ENCODE measurements at places on chromosomes 7 and 10. TPM values are rescaled to one million over a fixed set of nuclear protein-coding genes. Genes with fewer than 3 reads are reported as not detected.
A peak's percentile ranks its signal among the peaks of the same experiment; 100 is the strongest.

GRCh38 chr10:57864765-57865680 lies 402.7 kb downstream of the IPMK start:
- no peak for DNase-seq

DNA sequence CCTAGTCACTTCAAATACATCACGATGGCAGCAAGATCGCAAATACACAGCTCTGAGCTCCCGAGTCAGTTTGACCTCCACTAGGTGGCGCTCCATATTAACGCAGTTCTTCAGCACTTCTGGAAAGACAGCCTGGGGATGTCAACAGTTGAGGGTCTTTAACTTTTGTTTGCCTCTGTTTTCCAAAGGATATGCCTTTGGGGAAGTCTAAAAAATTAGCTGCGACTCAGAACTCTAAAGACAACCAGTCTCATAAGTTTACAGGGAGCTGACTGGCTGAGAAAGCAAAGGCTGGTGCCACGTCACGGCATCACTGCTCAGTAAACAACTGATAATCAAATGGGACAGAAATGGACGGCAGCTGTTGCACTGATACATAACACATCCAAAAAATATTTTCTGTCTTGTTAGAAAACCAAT lies 458.8 kb downstream of the SORCS1 start:
- DNase-seq: peak; percentile 2

Gene NPSR1
- total RNA-seq: not detected

DNA sequence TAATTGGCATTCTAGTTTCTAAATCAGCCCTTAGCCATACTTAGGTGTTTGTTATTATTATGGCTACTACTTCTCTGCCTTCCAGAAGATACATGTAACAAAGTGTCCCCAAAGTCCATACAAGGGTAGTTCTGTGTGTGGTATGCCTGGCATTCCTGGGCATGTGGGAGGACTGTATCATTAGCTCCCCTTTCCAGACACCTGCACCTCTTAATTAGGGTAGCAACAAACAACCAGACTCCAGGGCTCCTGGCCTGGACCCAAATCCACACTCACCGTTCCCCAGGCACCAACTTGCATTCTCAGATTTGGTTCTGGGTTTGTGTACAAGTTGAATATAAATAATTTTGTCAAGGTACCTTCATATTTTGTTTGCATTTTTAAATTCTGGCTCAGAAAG lies 15.5 kb upstream of the CALD1 start:
- DNase-seq: no peak

Gene TMEM229A
- not detected for total RNA-seq

- peak; percentile 70 for DNase-seq
These were observed 982 bp downstream of the COBL start for GRCh38 chr7:51315393-51316261.

DNA sequence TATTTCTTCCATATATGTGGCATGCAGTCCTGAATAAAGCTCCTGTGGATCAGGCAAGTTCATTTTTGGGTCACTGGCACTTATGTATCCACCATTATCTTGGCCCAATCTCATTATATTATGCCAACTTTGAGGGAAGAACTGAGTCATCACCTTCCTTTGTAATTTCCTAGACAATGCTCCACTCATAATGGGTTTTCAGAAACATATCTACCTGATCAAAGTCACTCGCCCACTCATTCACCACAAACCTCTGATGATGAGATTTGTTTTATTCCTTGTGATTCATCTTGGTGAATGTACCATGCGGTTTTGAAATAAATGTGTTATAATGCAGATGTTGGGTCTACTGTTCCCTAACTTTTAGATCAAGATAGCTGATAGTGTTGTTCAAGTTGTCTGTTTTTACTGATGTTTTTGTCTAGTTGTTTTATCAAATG lies 525.8 kb downstream of the KIF20B start:
- DNase-seq: peak; percentile 68

DNA sequence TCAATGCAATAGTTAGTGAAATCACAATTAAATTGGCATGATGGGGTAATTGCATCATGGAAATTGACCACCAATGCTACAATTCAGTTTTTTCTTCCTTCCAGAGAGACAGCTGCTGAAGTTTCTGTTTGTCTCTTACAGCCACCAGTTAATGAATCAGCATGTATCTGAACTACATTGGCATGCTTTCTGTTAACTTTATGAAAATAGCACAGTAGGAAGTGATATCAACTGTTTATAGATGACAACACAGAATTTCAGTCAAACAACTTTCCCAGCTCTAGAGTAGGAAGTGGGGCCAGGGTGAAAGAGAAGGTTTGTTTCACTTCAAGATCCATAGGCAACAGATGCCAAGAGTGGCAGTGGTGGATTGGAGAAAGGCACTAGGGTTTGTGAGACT lies 339.6 kb upstream of the VWC2 start:
- no peak for DNase-seq

Gene TMEM139
- total RNA-seq: not detected

DNA sequence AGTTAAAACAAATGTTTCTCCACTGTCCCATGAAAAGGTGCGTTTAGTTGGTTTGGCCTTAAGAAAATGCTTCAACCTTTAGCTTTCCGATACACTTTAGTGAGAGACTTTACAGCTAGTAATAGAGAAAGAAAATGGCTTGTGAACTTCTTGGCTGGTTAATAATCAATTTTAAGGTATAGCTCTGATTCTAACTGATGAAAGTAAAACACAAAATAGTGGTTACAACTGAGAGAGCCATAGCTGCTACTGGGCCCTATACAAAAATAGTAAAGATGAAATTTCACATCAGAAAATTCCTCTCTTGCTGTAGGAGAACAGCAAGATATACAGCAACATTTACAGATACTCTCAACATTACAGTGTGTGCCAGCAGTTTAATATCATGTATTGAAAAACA lies 371.4 kb downstream of the PHTF2 start:
- DNase-seq: no peak

- no peak for DNase-seq
These were observed 1.4 kb upstream of the COBL start for GRCh38 chr7:51318001-51318400.

GRCh38 chr10:35495521-35496119 lies 109.5 kb upstream of the GJD4 start:
- no peak for DNase-seq

Gene NPC1L1
- total RNA-seq: not detected

All from LHCN-M2 (cell line).